Activated T-helper 1 cell treated with Interleukin-2 at 50 U/mL for 16 hours (primary cell): ENCODE measurements at places on chromosomes 5 and 9.

- DNase-seq: no peak
Measured at GRCh38 chr9:131125038-131125287, 423 bp upstream of the NUP214 start.

DNA sequence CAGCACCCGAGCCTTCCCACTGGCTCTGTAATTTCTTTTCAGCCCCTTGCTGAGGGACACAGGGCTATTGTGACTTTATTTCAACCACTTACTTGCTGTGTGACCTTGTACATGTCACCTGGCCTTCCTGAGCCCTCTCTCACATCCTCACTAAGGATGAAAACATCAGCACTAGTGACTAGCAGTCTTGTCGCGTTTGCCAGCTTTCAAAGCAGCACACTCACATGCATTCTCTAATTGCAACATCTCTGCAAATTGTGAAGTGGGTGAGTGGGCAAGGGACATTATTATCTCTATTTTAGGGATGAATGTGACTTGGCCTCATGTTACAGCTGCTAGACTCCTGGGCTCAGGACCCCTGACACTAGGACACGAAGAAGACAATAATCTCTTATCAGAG, 144.5 kb downstream of the SEC61B start:
- no peak for DNase-seq

- no peak for DNase-seq
Measured at GRCh38 chr5:129051283-129051682, 43.3 kb upstream of the ISOC1 start.

GRCh38 chr5:18354828-18355227, 720.6 kb downstream of the TAF11L14 start:
- DNase-seq: no peak

- no peak for DNase-seq
Measured at GRCh38 chr9:22446950-22447617, 460 bp downstream of the DMRTA1 start.

GRCh38 chr9:95057101-95057500, 260.4 kb downstream of the FANCC start:
- no peak for DNase-seq

DNA sequence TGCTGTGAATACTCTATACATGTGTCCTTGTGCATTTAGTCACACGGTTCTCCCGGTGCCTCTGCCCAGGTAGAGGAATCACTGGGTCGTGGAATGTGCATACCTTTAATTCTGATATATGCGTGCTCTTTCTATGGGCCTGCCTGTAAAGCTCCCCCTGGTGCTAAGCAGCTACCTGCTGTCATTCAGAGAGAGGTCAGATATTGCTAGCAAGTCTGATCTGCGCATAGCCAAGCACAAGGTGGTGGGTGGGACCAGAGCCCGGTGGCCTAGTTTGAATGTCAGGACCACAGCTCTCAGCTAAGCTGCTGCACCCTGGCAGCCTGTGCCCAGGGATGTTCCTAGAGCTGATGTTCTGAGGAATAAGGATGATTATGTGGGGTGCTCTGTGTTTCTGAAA, 33.4 kb downstream of the TJP2 start:
- no peak for DNase-seq

GRCh38 chr5:139817362-139817761, 21.8 kb downstream of the PSD2 start:
- DNase-seq: no peak

DNA sequence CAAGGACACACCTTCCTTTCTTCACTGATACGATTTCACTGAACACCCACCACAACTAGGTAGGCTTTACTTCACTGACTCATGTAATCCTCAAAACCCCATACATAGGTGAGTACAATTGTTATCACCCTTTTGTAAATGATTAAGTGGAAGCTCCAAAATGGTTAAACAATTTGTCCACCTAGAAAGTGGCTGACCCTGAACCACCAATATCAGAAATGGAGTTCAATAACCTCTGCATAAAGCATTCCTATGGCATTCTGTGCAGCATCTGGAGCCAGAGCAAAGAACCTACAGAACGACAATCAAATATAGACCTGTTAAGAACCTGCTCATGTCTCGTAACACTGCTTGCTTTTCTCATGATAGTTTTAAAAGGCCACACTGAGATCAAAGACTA, 50.7 kb upstream of the NR5A1 start:
- no peak for DNase-seq
